ENCODE measurements at places on chromosomes 6 and 20. TPM values are rescaled to one million over a fixed set of nuclear protein-coding genes. Genes with fewer than 3 reads are reported as not detected.
A peak's percentile ranks its signal among the peaks of the same experiment; 100 is the strongest.

Gene RTF2
- total RNA-seq: 131 TPM

Gene KCNG1
- total RNA-seq: 4.5 TPM

Gene SYCP2
- 0.79 TPM for total RNA-seq

Gene HLA-DRB1
- total RNA-seq: not detected

Gene C6orf132
- 0.30 TPM for total RNA-seq

Gene CDH4
- 7.8 TPM for total RNA-seq

DNA sequence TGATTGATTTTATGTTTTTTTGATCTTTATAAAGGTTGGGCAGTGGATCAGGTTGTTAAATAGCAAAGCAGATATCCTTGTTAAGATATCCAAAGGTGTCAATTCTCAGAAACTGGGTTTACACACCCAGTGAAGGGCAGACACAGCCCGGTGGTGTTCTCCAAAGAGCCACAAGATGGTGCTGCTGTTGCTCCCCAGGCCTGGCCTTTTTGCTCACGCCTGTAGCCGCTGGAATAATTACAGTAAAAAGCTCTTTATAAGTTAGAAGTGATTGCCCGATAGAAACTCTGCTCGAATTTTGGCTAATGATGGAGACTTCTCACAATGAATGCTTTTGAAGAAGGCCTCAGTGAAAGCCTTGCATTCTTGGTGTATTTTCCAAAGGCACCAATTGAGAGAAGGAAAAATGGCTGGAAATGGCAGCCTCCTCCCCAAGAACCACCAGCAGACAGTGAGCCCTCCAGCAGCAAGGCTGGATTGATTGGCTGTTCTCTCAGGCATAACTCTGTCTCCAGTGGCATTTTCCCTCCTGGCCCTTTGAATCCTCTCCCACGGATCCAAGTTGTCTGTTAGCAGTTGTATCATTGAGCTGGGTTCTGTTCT, 120.5 kb upstream of the CHD6 start:
- DNase-seq: peak; percentile 50

GRCh38 chr6:157445277-157446009, 64.5 kb downstream of the ZDHHC14 start:
- no peak for DNase-seq

DNA sequence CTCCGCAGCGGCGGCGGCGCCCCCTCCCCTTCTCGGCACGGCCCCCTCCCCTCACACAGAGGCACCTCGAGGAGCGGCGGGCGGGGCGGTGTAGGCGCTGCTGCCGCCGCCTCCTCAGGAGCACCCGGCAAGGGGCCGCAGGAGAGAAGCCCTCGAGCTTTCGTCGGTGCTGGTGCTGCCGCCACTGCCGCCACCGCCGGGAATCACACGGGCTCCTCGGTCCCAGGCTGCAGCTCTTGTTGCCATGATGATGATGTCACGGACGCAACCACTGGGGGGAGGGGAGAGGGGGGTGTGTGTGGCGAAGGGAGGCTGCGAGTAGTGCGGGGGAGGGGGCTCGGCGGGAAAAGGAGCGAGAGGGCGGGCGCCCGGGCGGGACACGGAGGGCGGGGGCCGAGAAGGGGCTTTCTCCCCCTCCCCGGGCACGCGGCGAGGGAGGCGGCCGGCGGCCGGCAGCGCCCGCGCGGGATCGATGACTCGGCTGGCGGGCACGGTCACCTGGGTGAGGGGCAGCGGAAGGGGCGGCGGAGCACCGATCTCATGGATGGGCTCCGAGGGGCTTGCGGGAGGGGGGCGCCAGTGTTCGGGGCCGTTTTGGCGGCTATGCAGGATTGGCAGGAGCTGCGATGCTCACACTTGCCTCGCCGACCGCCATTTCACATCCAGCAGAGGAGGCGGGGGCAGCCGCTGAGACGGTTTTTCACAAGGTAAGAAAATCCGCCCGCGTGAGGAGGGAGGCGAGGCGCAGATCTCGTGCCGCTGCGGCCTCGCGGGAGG, at the start of gene REV3L:
TSS of gene REV3L (minus strand) at position 260 of the 777 bp plus-strand sequence. CDS start 330 bp downstream, outside the sequence.
- peak; percentile 94 for DNase-seq

- DNase-seq: no peak
Measured at GRCh38 chr20:21835042-21835441, 129.6 kb downstream of the PAX1 start.

- DNase-seq: no peak
Measured at GRCh38 chr6:146981981-146982380, 222.2 kb upstream of the STXBP5 start.

DNA sequence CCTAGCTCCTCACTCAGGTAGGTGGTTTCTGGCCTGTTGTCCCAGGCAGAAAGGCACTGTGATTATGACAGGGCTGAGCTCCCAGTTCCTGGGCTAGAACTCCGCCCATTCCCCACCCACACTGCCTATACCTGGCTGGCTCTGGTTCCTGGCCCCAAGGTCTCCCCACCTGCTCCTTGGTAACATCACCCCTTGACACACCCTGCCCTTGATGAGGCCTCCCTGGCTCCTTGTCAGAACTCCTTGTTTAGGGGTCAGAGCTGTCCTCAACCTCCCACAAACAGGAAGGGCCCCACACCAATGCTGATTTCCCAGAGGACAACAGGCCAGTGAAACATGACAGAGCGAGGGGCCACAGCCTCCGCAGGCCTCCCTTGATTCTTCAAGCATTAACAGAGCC, 15.5 kb upstream of the MYMX start:
- no peak for DNase-seq

- no peak for DNase-seq
Measured at GRCh38 chr20:753136-753535, 15.2 kb downstream of the SLC52A3 start.

DNA sequence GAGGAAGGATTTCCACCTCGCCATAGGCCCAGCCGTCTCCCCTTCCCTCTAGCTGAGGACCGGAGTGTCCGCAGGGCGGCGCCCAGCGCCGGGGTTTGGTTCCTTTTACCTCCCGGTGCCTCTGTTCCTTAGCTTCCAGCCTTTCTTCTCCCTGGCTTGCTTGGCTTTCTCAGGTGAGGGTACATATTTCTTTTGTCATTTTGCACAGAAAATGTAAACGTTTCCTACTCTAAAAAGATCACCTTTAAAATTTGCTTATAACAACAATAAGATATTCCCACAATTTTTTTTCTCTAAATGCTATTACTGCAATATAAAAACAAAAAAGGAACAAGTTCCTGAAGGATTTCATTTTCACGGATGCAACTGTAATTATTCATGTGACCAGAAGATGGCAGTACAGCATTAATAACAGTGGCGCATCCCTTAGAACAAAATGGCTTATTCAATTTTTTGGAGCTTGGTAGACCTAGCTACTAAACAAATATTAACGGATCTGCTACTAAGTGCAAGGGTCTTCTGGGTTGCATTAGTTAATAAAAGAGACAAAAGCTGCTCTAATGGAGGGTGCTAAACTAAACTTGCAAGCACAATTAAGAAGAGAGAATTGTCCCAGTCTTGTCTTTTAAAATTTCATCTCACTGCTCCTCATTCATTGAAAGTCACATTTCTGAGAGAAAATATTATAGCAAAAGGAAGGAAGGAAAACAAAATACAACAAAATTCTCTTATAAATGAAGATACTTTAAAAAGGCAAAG, 172.9 kb downstream of the ADGRG6 start:
- DNase-seq: peak; percentile 79

DNA sequence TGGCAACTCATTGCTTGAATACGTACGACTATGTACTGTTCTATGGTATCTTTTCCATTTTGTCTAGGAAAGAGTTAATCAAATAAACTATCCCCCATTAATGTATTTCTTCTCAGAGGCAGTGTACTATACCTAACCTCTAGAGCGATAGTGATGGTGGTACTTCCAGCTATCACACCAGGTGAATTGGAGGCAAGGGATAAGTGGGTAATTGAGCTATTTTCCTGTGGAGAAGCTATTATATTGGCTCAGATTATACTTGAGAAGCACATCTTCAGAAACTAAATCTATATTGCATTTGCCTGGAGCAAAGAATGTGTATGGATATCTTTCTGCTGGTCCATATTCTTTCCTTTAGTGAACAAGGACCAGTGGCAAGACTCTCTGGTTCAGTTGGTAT, 430.7 kb upstream of the KHDRBS2 start:
- no peak for DNase-seq

DNA sequence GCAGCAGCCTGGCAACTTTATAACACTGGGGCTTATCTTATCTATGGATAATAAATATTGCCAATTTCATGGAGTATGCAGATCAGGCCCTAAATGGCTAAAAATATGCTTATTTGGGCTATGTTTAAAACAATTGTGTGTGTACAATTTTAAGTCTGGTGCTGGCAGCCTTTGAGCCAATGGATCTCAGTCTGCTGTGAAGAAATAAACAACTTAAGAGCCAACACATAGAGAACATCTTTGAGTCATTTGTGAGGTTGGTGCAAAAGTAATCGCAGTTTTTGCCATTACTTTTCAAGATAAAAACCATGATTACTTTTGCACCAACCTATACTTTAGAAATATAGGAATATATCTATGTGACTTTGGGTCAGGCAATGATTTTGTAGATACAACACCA, 129.1 kb upstream of the CARMIL1 start:
- DNase-seq: no peak

GRCh38 chr20:3181270-3181669, 7.9 kb upstream of the LZTS3 start:
- no peak for DNase-seq

- no peak for DNase-seq
Measured at GRCh38 chr20:33568378-33568777, 78.5 kb downstream of the CBFA2T2 start.

DNA sequence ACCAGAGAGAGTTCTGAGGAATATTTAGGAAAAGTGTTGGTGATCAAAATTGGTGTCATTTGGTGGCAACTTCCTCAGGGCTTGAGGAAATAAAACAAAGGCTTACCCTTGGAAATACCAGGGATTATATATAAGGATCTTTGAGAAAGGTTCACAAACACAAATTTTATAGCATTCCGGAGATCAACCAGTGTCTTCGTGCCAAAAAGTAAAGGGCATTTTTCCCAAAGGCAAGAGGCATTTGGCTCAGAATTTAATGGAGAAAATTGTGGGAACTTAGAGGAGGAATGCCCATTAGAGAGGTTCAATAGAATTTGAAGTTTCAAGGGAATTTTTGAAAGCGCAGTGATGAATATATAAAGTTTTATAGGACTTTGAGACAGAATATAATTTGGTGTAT, 179.5 kb downstream of the FUT9 start:
- DNase-seq: no peak

DNA sequence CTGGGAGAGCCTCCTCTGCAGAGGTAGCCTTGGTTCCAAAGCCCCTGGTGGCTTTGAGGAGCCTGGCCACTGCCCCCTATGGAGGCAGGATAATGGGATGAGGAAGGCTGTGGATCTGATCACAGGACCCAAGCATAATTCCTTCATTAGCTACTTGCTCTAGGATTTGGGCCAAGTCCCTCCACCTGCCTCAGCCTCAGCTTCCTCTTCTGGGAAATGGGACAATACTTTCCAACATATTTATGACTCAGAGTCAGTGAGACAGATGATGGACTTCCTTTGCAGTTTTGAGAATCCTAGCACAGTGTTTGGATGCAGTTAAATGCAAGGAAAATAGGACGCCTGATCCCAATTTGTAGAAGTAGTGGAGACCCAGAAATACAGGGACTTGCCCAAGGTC, 63.8 kb upstream of the MYL9 start:
- no peak for DNase-seq

DNA sequence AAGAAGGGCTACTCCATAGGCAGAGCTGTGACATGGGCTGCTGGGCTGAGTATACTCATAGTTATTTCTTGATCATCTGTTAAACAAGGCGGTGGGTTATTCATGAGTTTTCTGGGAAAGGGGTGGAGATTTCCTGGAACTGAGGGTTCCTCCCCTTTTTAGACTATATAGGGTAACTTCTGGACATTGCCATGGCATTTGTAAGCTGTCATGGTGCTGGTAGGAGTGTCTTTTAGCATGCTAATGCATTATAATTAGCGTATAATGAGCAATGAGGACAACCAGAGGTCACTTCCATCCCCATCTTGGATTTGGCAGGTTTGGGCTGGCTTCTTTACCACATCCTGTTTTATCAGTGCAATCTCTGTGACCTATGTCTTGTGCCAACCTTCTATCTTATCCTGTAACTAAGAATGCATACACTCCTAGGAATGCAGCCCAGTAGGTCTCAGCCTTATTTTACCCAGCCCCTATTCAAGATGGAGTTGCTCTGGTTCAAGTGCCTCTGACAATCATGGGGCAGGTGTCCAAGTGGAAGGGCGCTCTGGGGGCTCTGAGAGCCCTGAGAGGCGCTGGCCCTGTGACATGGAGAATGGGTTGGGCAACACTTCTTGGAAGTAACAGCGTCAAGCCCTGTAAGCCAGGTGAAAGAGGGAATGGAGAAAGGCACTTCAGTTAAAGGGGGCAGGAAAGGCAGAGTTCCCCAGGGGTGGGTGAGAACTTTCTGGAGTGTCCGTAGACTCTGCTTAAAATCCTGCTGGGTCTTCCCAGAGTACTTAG, 354.2 kb upstream of the SULF2 start:
- DNase-seq: peak; percentile 99

GRCh38 chr6:45518013-45518720, 140.4 kb upstream of the SUPT3H start:
- DNase-seq: no peak

GRCh38 chr6:24099181-24099580, 26.8 kb upstream of the NRSN1 start:
- DNase-seq: no peak

- peak; percentile 59 for DNase-seq
Measured at GRCh38 chr6:34145161-34146020, 496 bp downstream of the GRM4 start.

GRCh38 chr6:135173242-135173988, 7.7 kb upstream of the MYB start:
- DNase-seq: no peak
